ENCODE measurements at places on chromosomes 7 and 10. TPM values are rescaled to one million over a fixed set of nuclear protein-coding genes. Genes with fewer than 3 reads are reported as not detected.

PON1 gene
- not detected for polyA plus RNA-seq

KLLN gene
- polyA plus RNA-seq = 0.43 TPM

GTF2I gene
- 31.8 TPM for polyA plus RNA-seq

TDRD1 gene
- 0.13 TPM for polyA plus RNA-seq

SPDYE11 gene
- polyA plus RNA-seq = not detected

NPTX2 gene
- polyA plus RNA-seq = 10.3 TPM

GALNT17 gene
- polyA plus RNA-seq = 2.1 TPM

HOXA2 gene
- polyA plus RNA-seq = 0.92 TPM

SFXN3 gene
- 27.0 TPM for polyA plus RNA-seq

PNLIPRP2 gene
- polyA plus RNA-seq = 0.91 TPM

C10orf143 gene
- polyA plus RNA-seq = 4.2 TPM

OPN4 gene
- polyA plus RNA-seq = 0.18 TPM

NME8 gene
- 0.31 TPM for polyA plus RNA-seq

CREB3L2 gene
- 14.1 TPM for polyA plus RNA-seq

AGBL3 gene
- 1.1 TPM for polyA plus RNA-seq

NYAP1 gene
- polyA plus RNA-seq = 1.8 TPM

NEURL1 gene
- polyA plus RNA-seq = not detected

CALHM1 gene
- polyA plus RNA-seq = not detected

TM9SF3 gene
- 27.5 TPM for polyA plus RNA-seq

ITPRIP gene
- polyA plus RNA-seq = 7.6 TPM

LAMB1 gene
- 86.0 TPM for polyA plus RNA-seq

HKDC1 gene
- 0.13 TPM for polyA plus RNA-seq
